ENCODE measurements at places on chromosomes 6 and 20.

DNA sequence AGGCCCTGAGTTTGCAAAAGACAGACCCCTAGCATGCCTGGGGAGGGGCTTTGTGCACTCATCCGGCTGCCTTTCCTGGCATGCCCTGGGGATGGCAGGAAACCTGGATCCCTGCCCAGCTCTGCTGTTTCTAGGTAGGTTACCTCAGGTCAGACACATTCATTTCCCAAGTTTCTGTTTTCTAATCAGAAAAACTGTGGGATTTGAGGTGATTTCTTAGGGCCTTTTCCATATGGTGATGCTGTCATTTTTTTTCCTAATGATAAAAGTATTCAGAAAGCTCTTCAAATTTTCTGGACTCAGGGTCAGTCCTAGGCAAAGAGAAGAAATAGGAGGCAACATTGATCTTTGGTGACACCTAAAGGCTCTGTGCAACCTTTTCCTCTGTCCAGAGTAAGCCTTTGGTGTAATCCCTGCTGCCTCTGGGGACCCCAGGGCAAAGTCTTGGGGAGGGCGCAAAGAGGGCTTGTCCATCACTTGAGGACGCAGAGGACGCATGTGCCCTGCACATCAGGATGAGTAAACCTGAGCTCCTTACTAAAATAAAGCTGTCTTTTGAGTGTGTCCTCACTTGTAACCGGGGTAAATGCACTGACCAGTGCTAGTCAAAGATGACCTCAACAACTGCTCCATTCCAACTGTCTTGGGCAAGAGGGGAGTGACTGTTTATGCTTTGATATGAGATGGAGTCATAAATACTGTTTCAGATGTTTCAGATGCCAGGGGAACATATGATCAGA is 13.5 kb upstream of the TRAM2 start:
- no peak for DNase-seq

- DNase-seq: no peak
Observed at GRCh38 chr6:159197251-159197650, 28.1 kb downstream of the FNDC1 start.

DNA sequence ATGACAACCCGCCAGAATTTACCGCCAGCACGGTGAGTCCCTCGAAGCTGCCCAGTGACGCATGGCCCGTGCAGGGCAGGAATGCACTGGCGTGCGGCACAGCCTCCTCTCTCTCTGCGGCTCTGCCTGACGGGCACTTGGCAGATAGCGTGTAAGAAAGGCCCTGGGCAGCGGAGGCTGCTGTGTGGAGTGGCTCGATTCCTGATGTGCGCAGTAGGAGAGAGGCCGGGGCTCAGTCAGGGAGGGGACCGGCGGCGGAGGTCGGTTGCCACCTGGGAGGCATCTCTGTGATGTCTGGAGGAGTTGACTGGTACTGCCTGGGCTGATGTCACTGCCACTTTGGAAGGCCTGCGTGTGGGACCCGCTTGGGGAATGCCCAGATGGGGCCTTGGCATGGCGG is 170.7 kb downstream of the TAF4 start:
- DNase-seq: no peak

- no peak for DNase-seq
Observed at GRCh38 chr6:143233554-143234285, 173.0 kb downstream of the AIG1 start.

DNA sequence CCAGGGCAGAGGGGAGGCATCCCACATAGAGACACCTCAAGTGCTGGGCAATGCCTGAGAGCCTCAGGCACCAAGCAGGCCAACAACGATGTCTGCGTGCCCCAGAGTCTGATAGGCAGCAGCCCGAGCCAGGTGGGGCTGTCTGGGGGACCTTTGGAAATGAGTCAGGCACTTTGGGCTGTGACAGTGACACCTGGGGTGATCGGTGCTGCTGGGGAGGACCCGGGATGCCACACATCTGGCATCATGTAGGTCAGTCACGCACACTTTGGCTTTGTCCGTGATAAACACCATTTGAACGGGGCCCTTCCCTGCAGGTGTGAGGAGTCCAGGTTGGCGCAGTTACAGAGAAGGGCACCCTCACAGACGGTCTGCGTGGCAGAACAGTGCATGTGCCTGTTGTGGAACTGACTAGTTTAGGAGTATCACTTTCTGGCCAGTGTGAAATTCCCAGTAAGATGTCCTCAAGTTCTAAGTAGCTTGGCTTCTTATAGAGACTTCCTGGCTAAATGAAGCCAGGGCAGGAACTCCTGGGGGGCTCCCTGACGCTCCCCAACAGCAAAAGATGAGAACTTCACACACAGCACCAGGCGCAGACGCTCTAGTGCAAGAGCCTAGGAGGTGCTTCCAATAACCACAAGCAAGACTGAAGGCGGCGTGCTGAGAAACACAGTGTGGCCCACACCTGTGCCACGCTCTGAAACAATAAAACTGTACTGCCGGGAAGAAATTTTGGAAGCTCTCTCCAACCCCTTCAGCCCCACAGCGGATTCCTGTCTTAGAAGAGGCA is 134.7 kb downstream of the WDR27 start:
- DNase-seq: no peak

DNA sequence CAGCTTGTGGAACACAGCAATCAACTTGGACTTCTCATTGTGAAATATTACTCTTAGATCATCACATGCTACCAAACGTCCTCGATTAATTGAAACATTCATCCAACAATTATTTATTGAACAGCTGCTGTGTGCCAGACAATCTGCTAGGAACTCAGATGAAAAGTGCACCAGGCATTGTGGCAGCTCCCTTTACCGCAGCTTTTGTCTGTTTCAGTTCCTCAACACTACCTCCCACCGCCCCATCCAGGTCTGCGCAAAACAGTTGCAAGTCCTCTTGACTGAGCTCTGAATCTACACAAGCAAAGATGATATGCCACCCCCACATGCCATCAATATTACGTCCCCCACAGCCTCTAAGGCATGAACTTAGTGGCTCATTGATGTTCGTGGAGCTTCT is 1094.4 kb upstream of the MAP3K7 start:
- DNase-seq: no peak

GRCh38 chr20:701401-702129 is 26.0 kb upstream of the SCRT2 start:
- DNase-seq: no peak

DNA sequence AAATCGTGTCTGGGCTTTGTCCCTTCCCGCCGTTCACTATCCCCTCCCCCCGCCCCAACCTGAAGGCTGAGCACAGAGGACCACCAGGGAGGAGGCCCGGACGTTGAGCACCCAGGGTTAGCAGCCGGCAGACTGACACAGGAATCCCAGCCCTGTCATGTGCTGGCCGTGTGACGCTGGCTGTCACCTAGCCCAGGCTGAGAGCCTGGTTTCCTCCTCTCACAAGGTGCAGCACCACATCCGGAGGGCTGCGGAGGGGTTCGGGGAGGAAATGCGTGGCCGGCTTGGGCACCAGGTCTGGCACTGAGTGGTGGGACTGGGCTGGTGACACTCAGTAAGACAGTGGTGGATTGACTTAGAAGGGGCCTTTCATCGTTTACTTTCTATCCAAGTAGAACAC is 4.6 kb upstream of the LSM14B start:
- no peak for DNase-seq

DNA sequence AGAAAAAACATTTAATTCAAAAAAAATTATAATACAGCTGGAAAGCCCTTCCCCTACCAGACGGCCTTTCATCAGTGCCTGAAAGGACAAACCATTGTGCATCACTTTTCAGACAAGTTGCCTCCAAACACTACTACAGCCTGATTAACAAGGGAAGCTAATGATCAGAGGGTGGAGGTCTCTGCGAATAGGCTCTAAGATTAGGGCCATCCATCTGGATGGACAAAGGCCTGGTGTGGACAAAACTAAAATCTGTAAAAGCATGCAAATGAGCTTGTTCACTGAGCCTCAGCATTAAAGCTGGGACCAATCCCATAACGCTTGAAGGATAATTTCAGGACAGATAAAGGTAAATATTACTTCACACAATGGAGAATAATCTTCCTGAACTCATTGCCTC is 228.7 kb upstream of the PLN start:
- DNase-seq: no peak

DNA sequence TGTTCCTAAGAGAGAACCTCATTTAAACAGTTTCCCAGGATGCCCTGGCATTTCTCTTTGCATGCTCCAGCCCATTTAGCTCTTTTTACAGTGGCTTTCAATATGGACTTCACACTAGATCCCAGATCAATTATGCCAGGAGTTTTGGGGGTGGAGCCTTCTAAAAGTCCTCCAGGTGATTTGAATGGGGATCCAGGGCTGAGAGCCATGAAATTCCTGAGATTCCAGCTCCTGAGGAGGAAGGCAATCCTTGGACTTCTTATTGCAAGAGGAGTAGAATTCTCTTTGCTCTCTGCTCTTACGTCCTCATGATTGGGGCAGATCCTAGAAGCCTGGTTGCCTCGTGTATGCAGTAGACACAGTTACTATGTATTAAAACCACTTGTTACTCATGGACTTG is 184.2 kb downstream of the DHX35 start:
- no peak for DNase-seq

- DNase-seq: no peak
Observed at GRCh38 chr6:160167604-160168399, 46.2 kb downstream of the SLC22A1 start.

GRCh38 chr6:134029495-134030455 is 22.6 kb downstream of the SLC2A12 start:
- DNase-seq: no peak

GRCh38 chr20:62232770-62233645 is 5.3 kb upstream of the OSBPL2 start:
- no peak for DNase-seq

- no peak for DNase-seq
Observed at GRCh38 chr6:155955038-155955437, 499.4 kb upstream of the NOX3 start.

- DNase-seq: no peak
Observed at GRCh38 chr6:35362200-35362599, 19.8 kb downstream of the PPARD start.

Data from GM04504 (cell line).